SHP77 (cell line): ENCODE measurements at places on chromosomes 12 and 14.
A peak's percentile ranks its signal among the peaks of the same experiment; 100 is the strongest.

DNA sequence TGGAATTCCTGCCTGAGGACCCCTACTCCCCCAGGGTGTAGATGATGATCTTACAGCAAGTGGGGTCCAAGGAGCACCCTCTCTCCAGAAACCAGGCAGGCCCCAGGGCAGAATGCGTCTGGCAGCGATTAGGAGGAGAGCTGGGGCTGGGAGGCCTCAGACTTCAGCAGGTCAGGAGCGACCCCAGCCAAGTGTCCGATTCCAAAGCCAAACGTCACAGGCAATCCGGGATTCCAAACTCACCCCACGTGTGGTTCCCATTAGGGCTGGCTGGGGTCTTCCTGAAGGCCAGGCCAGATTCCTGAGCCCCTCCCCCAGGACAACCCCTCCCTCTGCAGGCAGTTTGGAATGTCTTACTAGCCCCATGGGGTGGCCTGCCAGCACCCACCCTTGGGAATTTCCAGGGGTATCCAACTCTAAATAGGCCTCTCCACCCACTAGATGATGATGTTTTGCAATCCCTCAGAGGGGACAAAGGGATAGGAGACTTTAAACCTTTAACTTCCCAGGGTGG is 17.3 kb upstream of the FIGNL2 start:
- no peak for DNase-seq

DNA sequence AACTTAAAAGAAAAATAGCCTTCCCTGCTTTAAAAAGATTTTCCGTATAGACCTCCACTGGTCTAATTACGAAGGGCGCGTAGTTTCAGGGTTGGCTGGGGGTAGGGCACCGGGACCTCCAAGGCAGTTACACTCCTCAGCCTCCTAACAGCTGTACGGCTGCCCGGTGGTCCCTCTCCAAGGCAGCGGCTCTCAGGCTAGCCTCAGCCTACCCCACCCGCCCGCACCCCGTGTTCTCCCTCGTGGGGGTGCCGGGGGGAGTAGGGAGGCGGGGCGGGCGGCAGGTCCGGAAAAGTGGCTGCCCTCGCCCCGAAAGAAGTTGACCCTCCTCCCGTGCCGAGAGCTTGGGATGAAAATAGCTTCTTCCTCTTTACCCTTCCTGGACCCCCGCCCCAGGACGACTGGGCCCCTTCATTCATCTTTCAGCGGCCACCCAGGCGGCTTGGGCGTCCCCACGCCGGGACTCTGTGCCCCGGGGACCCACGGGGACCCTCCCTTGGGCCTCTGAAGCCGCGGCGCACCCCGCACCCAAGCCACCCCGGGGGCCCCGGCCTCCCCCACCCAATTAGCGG is 991 bp upstream of the RCOR1 start:
- DNase-seq = no peak

DNA sequence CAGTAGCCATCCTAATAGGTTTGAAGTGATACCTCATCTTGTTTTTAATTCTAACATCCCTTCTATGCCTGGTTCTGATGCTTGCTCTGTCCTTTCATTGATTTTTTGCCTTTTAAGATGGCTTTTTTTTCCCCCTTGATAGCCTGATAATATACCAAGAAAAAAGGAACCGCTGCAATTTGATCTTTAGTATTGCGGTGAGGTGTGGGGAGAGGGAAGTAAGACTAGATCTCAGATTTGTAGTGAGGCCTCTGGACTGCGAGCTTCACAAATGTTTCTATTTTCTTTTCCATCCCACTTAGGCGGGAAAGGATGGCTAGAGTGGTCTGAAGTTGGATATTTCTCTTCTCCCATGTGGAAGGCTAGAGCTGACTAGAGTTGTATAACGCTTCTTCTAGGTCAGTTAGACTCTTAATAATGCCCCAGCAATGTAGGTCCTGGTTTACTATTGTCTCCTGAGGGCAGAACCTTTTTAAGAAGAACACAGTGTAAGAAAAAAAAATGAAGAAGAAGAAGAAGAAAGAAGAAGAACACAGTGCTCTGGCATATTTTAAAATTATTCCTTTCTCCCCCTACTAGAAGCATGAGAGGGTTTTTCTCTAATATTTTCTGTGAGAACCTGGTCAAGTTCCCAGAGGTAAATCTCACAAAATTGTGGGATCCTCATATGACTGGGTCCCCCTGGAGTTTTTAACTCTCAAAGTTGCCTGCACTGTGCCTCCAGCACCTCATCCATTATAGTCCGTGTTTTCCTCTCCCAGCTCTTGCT is 11.9 kb upstream of the KLRB1 start:
- no peak for DNase-seq

GRCh38 chr12:116376354-116377193 is 99.1 kb upstream of the MED13L start:
- DNase-seq = no peak

- peak; percentile 55 for DNase-seq
Measured at GRCh38 chr14:65302571-65303189, 109.8 kb upstream of the FUT8 start.

DNA sequence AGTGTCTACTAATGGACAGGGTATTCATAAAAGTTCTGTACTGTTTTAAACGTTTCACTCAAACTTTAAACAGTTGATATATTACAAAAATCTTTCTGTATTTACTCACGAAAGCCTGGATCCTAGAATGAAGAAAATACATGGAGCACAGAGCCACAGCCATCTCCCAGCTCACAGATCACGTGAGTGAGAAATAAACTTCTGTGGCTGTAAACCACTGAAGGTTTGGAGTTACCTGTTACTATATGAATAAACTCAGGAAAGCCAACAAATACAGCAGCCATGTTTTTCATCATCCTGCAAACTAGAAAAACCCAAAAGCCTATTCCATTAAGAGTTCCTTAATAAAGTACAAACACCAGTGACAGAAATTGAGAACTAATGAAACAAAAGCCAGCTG is 867 bp upstream of the TDG start:
- DNase-seq = no peak

DNA sequence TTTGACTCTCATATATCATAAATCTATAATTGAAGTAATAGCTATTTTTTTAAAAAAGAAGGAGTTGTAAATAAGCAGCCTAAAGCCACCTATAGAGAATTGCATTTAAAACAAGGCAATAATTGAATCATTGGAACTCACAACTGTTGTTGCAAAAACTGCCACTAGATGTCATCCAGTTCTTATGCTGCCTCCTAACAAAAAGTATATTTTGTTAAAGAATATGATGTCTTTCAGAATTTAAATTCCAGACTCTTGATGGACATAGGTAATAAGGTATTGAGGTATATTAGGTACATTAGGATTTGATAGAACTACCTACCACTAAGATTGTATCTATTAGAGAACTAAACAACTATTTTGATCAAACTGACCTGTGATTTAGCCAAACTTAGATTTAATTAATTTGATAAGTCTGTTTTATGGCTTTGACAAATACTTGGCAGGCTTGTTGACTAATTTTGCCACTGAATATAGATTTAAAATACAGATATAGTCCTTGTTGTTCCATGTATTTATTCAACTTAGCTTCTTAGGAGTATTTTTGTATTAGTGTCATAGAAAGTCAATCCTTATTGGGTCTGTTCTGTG is 401.4 kb downstream of the RPL10L start:
- DNase-seq = peak; percentile 17

GRCh38 chr14:75295061-75295461 is 16.4 kb downstream of the FOS start:
- no peak for DNase-seq

DNA sequence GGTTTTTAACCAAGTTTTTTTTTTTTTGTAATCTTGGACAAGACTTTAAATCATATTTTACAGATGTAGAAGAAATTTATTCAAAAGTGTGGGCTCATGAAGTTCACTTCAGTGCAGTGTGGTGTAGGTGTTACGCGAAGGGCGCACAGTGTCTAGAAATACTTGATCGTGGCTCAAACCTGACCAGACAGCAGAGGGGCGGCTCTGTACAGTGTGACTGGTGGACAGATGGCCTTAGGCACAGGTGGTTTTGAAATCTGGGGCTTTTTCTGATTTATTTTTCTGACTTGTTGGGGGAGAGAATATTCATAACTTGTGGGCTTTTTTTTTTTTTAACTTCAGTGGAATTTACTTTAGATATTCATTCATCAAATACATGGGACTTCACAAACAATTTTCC is 179.2 kb downstream of the PELI2 start:
- no peak for DNase-seq

- DNase-seq = no peak
Measured at GRCh38 chr12:1226951-1227350, 235.9 kb downstream of the ERC1 start.

DNA sequence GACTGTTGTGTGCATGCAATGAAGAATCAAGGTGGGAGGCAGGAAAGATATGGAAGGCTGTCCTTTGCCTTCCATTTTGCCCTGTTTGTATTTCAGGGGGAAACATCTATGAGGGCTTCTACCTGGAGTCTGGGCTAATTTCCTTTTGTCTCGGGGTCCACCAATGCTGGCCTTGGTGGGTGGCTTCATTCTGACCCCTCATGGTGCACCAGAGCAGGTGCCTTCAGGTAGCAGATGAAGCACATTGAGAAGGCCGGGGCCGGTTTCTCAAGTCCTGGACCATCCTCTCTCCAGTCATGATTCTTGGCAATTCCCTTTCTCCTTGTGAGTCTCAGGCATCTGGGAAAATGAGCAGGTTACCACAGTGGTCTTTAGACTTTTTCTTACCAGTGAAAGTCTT is 47.2 kb downstream of the RPH3A start:
- no peak for DNase-seq

GRCh38 chr14:52405314-52405713 is 91.2 kb downstream of the PTGER2 start:
- DNase-seq = no peak

DNA sequence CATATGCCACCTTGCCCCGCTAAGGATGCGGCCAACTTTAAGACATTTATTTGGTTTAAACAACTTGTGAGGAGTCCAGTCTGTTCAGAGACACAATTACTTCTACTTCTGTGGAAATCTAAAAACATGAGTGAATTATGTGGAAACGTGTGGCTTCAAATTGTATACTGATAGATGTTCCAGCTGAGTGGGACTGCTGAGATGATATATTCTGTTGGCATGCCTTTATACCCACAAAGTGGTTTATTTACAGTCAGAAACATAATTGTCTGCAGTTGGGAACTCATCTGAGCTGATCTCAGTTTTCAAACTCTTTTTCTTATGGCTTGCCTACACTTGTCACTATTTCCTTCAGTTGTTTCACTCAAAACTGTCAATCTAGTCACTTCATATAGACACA is 67.8 kb downstream of the FLRT2 start:
- DNase-seq = no peak

DNA sequence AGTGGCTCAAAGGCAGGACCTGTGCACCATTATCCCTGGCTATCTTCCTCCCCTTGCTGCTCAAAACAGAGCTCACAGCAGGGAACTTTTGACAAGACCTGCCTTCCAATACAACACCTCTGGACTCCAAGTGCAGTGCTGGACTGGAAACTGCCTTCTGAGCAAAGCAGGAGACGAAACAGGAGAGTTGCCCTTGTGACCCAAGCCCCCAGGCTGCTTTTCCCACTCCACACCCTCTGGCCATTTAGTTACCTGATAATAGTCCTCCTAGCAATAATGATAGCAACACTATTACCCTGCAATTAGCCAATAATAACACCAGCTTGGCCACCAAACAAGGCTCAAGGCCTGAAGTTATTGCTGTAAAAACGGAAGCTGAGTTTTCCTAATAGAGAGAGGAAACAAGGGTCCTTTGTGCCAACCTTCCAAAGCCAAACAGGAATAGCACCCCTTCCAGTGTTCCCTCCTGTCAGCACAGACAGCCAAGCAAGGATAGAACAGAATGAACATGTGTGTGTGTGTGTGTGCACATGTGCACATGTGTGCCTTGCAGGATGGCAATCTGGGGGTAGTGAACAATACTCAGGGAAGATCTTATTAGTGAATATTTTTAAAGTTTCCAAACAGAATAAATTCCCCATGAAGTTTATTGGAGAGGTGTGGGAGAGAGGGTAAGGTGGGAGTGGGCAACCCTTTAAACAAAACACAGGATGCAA is 9.2 kb upstream of the KRT73 start:
- no peak for DNase-seq
